Activated T-helper 1 cell treated with anti-CD3 and anti-CD28 coated beads, Interleukin-12 subunit alpha, Interleukin-12 subunit beta, Interleukin-2, Interleukin-4 antibody, amounts not matched to agents 30 ng/mL and 10 ng/mL and 1 ng/mL, durations not matched to agents 14 hours and 24 hours and 36 hours (primary cell): ENCODE measurements at places on chromosomes 7 and 10. TPM values are rescaled to one million over a fixed set of nuclear protein-coding genes. Genes with fewer than 3 reads are reported as not detected.

Gene SPDYE5
- total RNA-seq, result not detected in 2 replicates

Gene NUTM2B
- 0.54 and 1.5 TPM in 2 replicates for total RNA-seq

DNA sequence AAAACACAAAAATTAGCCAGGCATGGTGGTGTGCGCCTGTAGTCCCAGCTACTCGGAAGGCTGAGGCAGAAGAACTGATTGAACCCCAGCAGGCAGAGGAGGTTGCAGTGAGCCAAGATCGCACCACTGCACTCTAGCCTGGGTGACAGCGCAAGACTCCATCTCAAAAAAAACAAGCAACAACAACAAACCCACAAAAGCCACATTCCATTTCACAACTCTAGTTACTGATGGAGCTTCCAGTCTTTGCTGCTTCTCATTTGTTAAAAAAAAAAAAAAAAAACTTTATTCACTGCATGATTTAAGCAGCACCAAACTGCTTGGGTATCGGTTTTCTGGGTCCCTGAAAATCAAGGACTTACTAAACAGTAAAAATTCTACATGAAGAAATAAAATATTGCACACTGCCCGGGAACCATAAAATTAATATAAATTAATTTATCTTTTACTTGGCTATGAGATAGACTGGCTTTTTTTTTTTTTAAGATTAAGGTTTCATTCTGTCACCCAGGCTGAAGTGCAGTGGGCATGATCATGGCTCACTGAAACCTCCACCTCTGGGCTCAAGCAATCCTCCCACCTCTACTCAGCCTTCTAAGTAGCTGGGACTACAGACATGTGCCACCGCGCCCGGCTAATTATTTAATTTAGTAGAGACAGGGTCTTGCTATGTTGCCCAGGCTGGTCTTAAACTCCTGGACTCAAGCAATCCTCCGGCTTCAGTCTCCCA is 42.0 kb downstream of the SRPK2 start:
- H3K36me3 ChIP-seq, result peaks cover 2% of the 10 kb centered on the region
- DNase-seq, result peak; percentile 35
- H3K4me3 ChIP-seq, result peak overlapping the region; percentile 42
- peaks cover 40% of the 10 kb centered on the region for H3K4me1 ChIP-seq

Gene HTR5A
- not detected in 2 replicates for total RNA-seq

Gene TBXAS1
- 2.4 and 3.1 TPM in 2 replicates for total RNA-seq

- no peak for DNase-seq
- H3K4me1 ChIP-seq, result no peaks in the 10 kb centered on the region
- H3K27ac ChIP-seq, result peak overlapping the region; percentile 64
- no peak overlapping the region for H3K4me3 ChIP-seq
- no peaks in the 10 kb centered on the region for H3K27me3 ChIP-seq
Observed at GRCh38 chr10:95485056-95485844, 75.9 kb downstream of the SORBS1 start.

DNA sequence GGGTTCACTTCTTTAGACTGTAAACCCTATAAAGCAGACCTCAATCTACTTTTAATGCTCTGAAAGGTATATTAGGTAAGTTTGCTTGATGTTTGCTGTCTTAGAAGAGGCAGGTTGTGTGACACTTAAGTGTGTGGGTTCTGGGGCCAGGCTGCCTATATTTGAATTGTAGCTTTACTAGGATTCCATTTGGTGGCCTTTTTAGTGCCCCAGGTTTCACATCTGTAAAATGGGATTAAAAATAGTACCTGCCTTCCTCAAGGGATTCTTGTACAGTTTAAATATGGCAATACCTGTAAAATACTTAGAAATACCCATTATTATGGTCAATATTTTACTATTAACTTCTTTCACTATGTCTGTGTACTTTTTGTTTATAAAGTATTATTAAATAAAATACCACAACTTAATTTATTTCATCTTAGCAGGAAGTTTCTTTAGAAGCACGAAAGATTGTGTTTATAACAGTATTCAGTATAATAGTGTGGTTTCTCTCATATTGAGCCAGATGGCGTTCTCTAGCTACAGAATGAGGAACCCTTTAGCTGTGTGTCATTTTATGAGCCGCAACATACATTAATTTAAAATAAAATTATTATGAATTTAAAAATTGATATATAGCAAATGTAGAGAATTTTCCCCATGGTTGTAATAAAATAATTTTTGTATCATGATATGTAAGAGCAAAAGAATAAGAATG is 94.2 kb downstream of the CDK14 start:
- H3K4me3 ChIP-seq, result no peak overlapping the region
- no peaks in the 10 kb centered on the region for H3K36me3 ChIP-seq
- H3K27me3 ChIP-seq, result peaks cover 4% of the 10 kb centered on the region
- no peak for DNase-seq
- no peaks in the 10 kb centered on the region for H3K4me1 ChIP-seq

DNA sequence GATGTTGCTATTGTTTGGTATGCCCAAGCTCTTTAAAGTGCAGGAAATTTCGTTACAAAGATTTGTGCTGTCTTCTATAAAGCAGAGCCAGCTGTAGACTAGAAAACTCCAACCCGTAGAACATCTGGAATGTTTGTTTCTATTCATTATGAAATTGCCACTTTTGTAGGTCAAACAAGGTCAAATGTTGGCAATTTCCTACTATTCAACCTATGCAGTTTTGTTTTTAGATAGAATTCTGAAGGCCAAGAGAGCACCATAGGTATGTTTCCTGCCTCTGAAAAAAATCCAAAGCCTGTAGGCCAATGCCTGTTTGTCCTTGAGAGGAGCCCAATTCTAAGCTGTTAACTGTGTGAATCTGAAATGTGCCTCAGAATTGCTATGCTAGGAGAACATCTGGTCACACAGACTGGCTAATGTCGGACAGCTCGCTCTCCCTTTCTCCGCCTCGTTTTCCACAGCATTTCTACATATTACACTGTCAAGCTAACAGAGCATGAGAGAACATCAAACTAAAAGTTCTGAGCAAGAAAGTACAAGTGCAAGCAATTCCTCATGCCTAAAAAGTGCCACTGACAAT is 267.2 kb upstream of the LRGUK start:
- H3K27me3 ChIP-seq, result no peaks in the 10 kb centered on the region
- no peak for DNase-seq
- H3K4me1 ChIP-seq, result no peaks in the 10 kb centered on the region

Gene DYDC2
- total RNA-seq, result not detected in 2 replicates

- peaks cover 53% of the 10 kb centered on the region for H3K4me1 ChIP-seq
- DNase-seq, result peak; percentile 98
- H3K4me3 ChIP-seq, result peak within 1 kb of the TSS; percentile 97
- H3K36me3 ChIP-seq, result peaks cover 13% of the 10 kb centered on the region
- H3K27me3 ChIP-seq, result no peaks in the 10 kb centered on the region
Observed at GRCh38 chr10:110919349-110919931, at the start of gene SHOC2. TSS of gene SHOC2 (plus strand) at chr10:110919604. CDS start at chr10:110964359, 44,755 bp downstream.

DNA sequence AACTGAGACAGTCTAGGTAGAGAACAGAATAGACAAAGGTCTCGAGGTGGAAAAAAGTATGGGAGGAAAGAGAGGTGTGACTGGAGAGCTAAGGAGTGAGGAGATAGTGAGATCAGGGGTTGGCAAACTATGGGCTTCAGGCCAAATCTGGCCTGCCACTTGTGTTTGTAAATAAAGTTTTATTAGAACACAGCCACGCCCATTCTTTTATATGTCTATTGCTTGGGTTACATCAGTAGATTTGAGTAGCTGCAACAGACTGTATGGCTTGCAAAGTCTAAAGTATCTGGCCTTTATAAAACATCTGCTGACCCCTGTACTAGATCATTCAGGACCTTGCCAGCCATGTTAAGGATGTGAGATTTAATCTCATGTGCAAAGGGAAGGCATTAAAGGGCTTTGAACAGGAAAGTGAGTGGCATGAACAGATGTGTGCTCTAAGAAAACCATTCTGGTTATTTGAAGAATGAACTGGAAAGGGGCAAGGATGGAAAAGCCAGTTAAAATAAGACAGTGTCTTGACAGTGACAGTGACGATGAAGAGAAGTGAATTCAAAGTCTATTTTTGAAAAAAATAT is 240.3 kb downstream of the RNLS start:
- H3K4me3 ChIP-seq, result no peak overlapping the region
- H3K4me1 ChIP-seq, result peaks cover 2% of the 10 kb centered on the region
- H3K27me3 ChIP-seq, result peaks cover 5% of the 10 kb centered on the region
- DNase-seq, result no peak

DNA sequence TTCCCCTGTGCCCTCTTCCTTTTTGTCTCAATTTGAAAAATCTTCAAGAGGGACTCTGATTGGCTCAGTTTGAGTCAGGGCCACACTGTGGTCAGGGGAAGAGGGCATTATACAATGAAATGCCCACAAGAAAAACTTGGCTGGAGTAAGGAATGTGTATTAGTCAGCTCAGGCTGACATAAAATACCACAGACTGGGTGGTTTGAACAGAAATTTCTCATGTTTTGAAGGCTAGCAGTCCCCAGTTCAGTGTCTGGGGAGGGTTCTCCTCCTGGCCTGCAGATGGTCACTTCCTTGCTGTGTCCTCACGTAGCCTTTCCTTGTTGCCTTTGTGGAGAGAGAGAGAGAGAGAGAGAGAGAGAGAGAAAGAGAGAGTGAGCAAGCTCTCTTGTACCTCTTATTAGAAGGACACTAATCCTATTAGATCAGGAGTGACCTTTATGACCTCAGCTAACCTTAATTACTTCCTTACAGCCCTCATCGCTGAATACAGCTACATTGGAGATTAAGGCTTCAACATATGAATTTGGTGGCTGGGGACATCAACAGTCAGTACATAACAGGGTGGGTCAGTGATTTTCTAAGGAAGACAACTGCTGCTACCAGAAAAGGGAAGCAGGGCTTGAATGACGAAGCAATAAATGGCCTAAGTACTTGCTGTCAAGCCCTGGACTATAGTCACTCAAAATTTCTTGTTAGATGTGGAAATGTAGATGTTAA is 25.8 kb upstream of the FAM13C start:
- no peaks in the 10 kb centered on the region for H3K4me1 ChIP-seq
- no peak overlapping the region for H3K4me3 ChIP-seq
- H3K36me3 ChIP-seq, result no peaks in the 10 kb centered on the region
- no peak for DNase-seq

DNA sequence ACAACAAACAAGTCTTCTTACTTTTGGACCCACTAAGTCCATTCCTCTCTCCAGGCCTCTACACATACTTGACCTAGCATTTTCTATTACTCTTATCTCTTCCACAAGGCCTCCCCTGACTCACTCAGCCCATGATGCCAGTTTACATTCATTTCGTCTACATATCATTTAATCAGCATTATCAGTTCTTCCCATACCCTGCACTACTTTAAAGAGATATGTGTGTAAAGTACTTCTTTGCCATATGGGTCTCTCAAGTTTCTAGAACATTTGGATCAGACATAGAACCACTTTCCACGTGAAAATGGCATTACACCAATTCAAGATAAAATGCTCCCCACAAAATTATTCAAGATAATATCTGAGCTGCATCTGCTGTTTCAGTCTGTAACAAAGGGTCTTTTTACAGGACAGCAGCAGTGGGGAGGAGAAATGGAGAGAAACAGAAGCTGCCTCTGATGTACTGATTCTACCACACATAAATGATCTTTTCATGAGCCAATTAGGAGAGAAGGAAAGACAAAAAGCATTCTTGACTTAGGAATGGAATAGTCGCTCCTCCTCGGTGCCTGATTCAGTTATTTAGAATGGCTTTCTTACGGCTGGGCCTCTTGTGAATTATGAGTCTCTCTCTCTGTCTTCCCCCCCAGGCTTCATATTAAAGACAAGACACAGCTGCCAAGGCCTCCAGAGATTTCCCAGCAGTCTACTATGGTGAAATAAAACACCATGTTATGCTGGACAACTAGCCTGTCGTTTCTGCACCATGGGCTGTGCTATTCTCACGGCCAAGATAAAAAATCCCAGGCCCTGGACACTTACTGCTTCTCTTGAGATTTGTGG is 46.9 kb upstream of the SEPTIN7 start:
- H3K27me3 ChIP-seq, result peaks cover 18% of the 10 kb centered on the region
- peaks cover 4% of the 10 kb centered on the region for H3K4me1 ChIP-seq
- H3K4me3 ChIP-seq, result no peak overlapping the region
- no peaks in the 10 kb centered on the region for H3K36me3 ChIP-seq
- DNase-seq, result no peak

- no peaks in the 10 kb centered on the region for H3K36me3 ChIP-seq
- H3K4me3 ChIP-seq, result no peak overlapping the region
- no peaks in the 10 kb centered on the region for H3K4me1 ChIP-seq
Observed at GRCh38 chr7:46000513-46000912, 79.4 kb upstream of the IGFBP3 start.

DNA sequence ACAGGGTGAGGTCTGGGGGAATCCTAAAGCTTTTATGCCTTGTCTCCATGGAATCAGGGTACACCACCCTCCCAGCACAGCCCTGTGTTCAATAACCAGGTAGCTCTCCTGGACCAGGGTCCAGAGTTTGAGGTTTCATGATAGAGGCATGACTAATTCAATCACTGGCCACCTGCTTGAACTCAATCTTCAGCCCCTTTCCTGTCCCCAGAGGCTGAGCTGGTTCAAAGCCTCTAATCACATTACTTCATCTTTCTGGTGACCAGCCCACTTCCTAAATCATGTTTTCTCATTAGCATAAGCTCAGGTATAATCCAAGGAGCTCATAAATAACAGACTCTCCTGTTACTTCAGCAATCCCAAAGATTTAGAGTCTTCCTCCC is 20.5 kb downstream of the CRPPA start:
- peaks cover 5% of the 10 kb centered on the region for H3K36me3 ChIP-seq
- no peak overlapping the region for H3K27ac ChIP-seq
- no peak for DNase-seq
- H3K27me3 ChIP-seq, result no peaks in the 10 kb centered on the region
- no peak overlapping the region for H3K4me3 ChIP-seq
- H3K4me1 ChIP-seq, result no peaks in the 10 kb centered on the region
